ENCODE measurements at places on chromosomes 7 and 10. TPM values are rescaled to one million over a fixed set of nuclear protein-coding genes. Genes with fewer than 3 reads are reported as not detected.

GRCh38 chr10:78619115-78619851 lies 449.5 kb upstream of the ZMIZ1 start:
- no peak for DNase-seq
- no peak overlapping the region for H3K4me3 ChIP-seq
- H3K27me3 ChIP-seq, result no peaks in the 10 kb centered on the region
- H3K36me3 ChIP-seq, result no peaks in the 10 kb centered on the region
- no peak overlapping the region for H3K27ac ChIP-seq

DNA sequence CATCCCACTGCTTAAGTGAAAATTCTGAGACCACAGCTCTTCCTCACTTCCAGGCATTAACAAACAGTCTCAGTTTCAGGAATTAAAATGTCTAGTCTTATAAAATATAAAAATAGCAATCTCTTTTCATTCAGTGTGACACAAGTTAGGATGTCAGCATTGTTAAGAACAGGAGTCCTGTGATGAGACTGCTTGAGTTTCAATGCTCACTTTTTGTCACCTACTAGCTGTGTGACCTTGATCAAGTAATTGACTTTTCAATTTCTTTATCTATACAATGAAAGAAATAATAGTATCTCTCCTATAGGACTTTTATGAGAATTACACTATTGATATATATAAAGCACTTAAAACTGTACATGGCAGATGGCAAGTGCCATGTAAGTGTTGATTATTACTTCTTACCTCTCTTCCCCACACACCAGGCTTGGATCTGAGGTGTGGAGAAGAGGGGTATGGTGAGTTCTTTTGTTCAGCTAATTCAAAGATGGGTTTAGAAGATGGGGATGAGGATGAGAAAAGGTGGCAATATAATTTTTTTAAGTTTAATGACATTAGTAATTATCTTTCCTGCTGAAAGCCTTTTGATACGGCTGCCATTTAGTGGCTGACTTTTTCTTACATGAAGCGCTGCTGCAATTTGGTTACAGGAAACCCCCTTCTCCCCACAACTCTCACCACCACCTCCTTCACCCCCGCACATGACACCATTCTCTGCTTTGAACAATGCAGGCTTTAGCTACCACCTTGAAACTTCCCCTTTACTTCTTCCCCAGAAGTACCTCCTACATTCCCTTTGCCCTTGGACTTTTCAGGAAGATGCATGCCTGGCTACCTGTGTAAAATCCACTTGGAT lies 20.8 kb upstream of the HYAL4 start:
- H3K27me3 ChIP-seq, result no peaks in the 10 kb centered on the region
- H3K36me3 ChIP-seq, result no peaks in the 10 kb centered on the region
- peaks cover 5% of the 10 kb centered on the region for H3K4me1 ChIP-seq
- no peak overlapping the region for H3K4me3 ChIP-seq

- H3K36me3 ChIP-seq, result no peaks in the 10 kb centered on the region
- DNase-seq, result no peak
- H3K4me1 ChIP-seq, result no peaks in the 10 kb centered on the region
- H3K27ac ChIP-seq, result no peak overlapping the region
- no peak overlapping the region for H3K4me3 ChIP-seq
Measured at GRCh38 chr7:37571806-37572205, 111.8 kb upstream of the GPR141 start.

Gene GIMAP8
- total RNA-seq, result not detected
